Astrocyte of the spinal cord (primary cell): ENCODE measurements at places on chromosomes 11 and 22.

DNA sequence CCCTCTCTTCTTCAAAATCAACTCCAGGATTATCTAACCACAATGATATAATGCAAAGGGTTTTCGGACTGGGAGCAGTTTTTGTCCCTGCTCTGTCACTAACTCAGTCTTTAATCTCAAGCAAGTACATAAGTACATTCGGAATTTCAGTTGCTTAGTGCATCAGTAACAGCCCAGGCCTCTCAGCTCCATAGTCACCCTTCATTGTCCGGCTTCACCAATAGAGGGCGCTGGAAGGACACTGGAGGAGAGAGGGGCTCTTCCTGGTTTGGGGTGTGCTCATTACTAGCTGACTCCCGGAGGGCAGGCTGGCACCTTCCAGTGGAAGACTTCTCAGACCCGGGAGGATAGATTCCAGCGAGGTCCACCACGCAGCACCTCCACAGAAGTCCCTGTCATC is 90.4 kb upstream of the PDGFD start:
- DNase-seq, result peak; percentile 14

- peak; percentile 83 for DNase-seq
Observed at GRCh38 chr22:31102441-31103081, 4.8 kb downstream of the SELENOM start.

- DNase-seq, result no peak
Observed at GRCh38 chr11:17238377-17238776, 30.6 kb upstream of the PIK3C2A start.

DNA sequence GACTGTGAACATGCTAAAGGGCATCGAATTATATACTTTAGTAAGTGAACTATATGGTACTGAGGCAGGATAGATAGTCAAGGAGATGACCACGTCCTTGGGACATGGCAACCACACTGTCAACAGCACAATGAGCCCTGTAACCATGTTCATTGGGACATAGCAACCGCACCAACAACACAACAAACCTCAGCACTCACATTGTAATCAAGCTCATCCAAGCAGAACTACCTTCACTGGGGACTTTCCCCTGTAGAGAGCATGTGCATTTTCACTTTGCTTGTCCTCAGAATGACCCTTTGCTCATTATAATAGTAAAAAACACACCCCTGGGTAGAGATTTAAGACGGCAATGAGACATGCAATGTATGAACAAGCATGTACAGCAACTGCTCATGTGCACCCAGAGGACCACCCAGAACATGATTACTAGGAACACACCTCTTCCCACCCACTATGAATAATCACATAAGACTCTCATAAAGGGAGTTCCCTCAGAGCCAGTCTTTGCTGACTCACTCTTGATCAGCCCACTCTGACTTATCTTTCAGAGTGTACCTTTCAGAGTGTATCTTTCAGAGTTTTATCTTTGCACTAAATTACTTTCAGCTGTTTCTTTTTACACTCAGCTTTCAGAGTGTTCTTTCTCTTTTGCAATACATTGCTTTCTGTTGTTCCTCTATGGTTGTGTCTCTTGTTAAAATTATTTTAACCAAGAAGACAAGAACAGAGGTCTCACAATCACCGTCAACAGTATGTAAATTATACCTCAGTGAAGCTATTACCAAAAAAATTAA is 4.1 kb upstream of the PLAAT2 start:
- peak; percentile 86 for DNase-seq

DNA sequence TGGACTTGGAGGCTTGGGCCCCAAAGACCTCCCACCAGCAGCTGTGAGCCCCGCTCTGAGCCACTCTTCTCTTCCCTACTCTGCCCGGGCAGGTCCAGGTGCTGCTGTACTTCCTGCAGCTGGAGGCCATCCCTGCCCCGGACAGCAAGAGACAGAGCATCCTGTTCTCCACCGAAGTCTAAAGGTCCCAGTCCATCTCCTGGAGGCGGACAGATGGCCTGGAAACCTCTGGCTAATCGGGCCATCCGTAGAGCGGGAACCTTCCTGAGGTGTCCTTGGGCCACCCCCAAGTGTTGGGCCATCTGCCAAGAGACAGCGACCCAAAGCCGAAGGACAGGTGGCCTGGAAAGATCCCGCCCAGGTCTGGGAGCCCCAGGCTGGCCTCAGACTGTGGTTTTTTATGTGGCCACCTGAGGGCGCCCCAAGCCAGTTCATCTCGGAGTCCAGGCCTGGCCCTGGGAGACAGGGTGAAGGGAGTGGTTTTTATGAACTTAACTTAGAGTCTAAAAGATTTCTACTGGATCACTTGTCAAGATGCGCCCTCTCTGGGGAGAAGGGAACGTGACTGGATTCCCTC is 135.1 kb downstream of the BCR start:
- DNase-seq, result peak; percentile 76

GRCh38 chr22:49728570-49729271 is 99.0 kb downstream of the BRD1 start:
- no peak for DNase-seq

GRCh38 chr22:32623943-32624342 is 149.3 kb downstream of the FBXO7 start:
- DNase-seq, result peak; percentile 84

DNA sequence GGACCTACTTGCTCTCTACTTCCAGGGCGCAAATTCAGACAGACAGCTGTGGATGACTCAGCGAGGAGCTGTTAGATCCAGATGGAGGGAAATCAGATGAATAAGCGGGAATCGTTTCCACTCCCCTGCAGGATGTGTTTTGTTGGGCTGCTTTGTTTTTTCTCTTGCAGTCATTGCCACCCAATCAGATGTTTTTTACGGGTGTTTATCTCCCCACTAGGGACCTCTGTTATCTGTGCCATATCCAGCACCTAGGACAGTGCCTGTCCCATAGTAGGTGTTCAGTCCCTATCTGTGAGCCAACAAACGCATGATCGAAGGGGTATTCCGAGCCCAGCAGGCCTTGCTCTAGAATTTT is 51.1 kb upstream of the PARVG start:
- peak; percentile 32 for DNase-seq

DNA sequence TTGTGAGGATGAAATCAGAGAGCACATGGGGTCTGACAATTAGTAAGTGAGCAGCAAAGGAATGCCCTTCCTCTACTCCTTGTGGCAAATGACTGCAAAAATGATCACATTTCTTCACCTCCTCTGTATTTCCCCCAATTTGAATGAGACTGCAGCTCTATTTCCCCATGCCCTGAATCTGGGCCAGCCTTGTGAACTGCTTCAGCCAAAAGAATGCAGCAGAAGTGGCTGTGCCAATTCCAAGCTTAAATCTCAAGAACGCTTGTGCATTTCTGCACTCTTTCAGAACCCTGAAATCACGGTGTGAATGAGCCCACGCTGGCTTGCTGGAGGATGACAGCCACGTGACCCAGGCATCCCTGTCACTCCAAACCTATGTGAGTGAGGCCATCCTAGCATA is 9.9 kb downstream of the SLC43A3 start:
- DNase-seq, result no peak

GRCh38 chr22:25839755-25840154 is 97.8 kb downstream of the MYO18B start:
- no peak for DNase-seq

GRCh38 chr22:19548964-19549363 is 24.8 kb upstream of the CLDN5 start:
- DNase-seq, result no peak

DNA sequence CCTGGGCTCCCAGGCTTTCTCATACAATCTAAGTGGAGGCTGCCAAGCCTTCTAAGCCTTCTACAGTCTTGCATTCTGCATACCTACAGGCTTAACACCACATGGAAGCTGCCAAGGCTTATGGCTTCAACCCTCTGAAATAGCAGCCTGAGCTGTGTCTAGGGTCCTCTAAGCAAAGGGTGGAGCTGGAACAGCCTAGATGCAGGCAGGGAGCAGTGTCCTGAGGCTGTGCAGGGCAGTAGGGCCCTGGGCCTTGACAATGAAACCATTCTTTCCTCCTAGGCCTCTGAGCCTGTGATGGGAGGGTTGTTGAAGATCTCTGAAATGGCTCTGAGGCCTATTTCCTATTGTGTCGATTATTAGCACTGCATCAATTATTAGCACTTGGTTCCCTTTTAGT is 150.9 kb upstream of the GRK3 start:
- no peak for DNase-seq

GRCh38 chr22:43270314-43270908 is 72.8 kb downstream of the SCUBE1 start:
- no peak for DNase-seq

- no peak for DNase-seq
Observed at GRCh38 chr22:32044913-32045312, 1.9 kb downstream of the SLC5A1 start.

DNA sequence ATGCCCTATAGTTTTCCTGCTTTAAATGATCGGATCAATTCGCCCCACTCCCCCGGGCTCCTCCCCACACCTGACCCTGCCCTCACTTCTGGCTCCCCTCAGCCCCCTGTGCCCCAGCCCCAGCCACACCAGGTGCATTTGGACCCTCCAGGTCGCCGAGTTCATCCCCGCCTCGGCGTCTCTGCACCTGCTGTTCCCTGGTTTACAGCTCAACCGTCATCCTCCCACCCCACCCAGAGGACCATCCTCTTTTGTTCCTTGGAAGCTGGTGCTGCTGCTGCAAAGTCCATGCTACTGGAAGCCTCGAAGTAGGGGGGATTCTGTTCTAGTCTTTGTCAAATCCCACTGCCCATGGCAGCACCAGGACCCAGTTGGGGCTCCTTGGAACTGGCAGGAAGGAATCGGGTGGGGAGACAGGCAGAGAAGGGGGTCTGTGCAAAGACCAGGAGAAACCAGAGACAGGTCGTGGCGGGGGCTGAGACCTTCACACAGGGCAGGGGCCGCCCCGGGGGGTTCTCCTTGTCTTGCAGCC is 4.5 kb upstream of the MUC5B start:
- no peak for DNase-seq
